Thoracic aorta (tissue), 2 donors: ENCODE measurements at places on chromosomes 5 and 9.

GRCh38 chr5:2688586-2688985 lies 62.9 kb downstream of the IRX2 start:
- no peak overlapping the region for H3K27ac ChIP-seq
- no peak for DNase-seq
- no peaks in the 10 kb centered on the region for H3K27me3 ChIP-seq
- no peak overlapping the region for H3K4me3 ChIP-seq
- H3K4me1 ChIP-seq, result no peaks in the 10 kb centered on the region

GRCh38 chr9:89538871-89539270 lies 41.0 kb upstream of the SEMA4D start:
- H3K4me1 ChIP-seq, result no peaks in the 10 kb centered on the region
- DNase-seq, result no peak
- H3K27me3 ChIP-seq, result no peaks in the 10 kb centered on the region
- H3K36me3 ChIP-seq, result no peaks in the 10 kb centered on the region
- no peak overlapping the region for H3K27ac ChIP-seq

GRCh38 chr9:8961186-8961851 lies 1161.7 kb upstream of the DMAC1 start:
- H3K27ac ChIP-seq, result no peak overlapping the region
- peaks cover 7% of the 10 kb centered on the region for H3K4me1 ChIP-seq
- no peaks in the 10 kb centered on the region for H3K36me3 ChIP-seq
- no peaks in the 10 kb centered on the region for H3K27me3 ChIP-seq

- H3K27me3 ChIP-seq, result no peaks in the 10 kb centered on the region
- no peaks in the 10 kb centered on the region for H3K36me3 ChIP-seq
- no peaks in the 10 kb centered on the region for H3K4me1 ChIP-seq
- H3K4me3 ChIP-seq, result no peak overlapping the region
- DNase-seq, result no peak
Observed at GRCh38 chr9:100505564-100506159, 32.7 kb downstream of the TMEFF1 start.

DNA sequence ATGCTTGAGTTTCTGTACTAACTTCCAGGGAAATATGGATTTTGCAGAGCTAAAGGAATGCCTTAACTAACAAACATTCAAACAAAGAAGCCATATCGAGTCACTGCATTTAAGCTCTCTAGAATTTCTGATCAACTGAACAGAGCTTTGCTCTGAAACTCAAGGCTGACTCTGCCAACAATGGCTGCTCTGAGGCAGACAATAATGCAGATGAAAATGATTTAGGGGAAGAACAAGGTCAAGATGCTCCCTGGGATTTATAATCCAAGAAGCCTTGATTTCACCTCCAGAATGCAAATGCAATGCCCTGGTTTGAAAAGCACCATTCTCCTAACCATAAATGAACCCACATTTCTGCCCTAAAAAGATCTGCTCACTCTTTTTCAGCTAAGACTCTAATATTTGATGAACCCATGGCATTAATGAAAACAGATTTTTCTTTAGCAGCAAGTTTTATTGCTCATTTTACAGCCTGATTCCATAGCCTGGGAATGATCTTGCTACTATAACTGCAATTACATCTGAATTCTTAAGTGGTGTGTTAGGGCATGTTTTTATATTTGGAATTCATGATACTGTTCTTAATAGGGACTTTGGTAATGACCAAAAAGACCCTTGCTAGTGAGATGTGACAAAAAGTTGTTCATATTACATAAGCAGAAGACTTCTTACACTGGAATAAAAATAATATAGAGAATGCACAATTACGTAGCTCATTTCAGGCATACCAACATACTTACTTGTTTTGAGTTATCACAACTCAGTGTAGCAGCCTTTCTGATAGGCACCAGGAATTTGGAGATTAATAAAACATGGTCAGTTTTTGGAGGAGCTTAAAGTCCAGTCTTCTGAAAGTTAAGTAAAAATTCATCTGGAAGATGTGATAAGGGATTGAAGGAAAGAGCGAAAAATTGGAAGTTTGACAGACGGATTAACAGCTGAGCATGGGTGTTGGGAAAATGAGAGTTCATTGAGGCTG lies 169.4 kb downstream of the TRPM3 start:
- no peaks in the 10 kb centered on the region for H3K36me3 ChIP-seq
- H3K4me1 ChIP-seq, result peaks cover 16% of the 10 kb centered on the region
- no peaks in the 10 kb centered on the region for H3K27me3 ChIP-seq
- no peak for DNase-seq

- H3K4me1 ChIP-seq, result no peaks in the 10 kb centered on the region
- H3K27ac ChIP-seq, result no peak overlapping the region
- DNase-seq, result no peak
- no peaks in the 10 kb centered on the region for H3K36me3 ChIP-seq
- no peak overlapping the region for H3K4me3 ChIP-seq
Observed at GRCh38 chr9:107827304-107827703, 337.7 kb upstream of the KLF4 start.

DNA sequence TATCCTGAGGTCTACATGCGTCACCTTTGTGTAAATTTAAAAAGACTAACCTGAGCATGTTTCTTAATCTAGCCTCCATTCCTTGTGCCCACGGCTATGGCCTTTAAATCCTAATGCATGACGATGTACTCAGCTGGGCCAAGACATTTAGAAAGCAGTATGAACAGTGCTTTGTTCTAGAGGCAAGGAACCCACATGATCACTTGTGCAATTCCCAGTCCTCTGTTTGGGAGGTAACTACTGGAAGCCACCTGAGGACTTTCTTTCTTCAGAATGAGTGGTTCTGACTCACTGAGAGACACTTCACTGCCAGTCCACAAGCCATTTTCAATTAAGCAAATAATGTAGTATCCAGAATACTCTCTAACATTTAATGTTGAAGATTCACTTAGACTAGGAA lies 181.3 kb downstream of the RAB3C start:
- H3K4me1 ChIP-seq, result no peaks in the 10 kb centered on the region
- DNase-seq, result no peak
- H3K36me3 ChIP-seq, result no peaks in the 10 kb centered on the region
- H3K27ac ChIP-seq, result no peak overlapping the region
